ENCODE measurements at places on chromosomes 3 and 15.

DNA sequence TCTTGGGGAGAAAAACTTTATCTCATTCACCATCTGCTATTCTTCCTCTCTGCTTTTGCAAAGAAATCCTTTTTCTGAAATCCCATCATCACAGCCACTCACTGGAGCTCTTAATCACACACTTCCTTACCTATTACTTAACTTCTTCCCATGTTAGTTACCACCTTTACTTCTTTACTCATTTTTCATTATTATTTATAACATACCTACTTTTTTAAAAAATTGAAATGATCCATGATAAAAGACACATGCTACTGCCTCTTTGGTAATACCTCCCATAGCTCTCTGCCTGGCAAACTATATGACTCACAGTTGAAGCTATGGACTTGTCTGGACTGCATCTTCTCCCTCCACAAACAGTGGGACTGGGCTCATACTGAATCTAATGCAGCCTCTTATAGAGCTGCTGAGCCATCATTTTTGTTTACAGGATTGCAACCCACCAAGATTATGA, 150.3 kb downstream of the TNIK start:
- no peak for DNase-seq

DNA sequence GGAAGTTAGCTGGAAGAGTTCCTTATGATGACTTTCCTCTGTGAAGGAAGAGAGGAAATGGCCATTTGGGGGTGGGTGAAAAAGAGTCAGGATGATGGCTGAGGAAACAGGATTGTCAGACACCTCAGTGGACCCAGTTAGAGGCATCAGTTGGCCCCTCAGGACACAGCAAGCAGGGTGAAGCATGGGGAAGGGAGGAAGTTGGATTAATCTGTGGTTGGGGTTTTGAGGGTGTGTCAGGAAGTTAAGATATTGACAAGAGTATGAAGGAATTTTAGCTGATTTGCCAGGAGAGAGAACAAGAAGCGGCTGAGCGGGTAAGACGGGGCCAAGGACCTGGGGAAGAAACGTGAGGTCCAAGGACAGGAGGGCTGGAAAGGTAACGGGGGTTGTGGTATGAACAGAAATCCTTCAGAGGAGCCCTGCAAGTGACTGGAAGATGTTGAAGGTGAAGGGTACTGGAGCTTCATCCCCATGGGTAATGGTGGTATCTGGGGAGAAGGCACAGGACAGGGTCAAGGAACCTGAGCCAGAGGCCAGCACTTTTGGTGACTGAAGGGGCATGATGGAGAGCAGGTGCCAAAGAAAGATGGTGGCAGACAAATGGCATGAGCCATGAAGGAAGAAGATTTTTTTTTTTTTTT, 2.7 kb downstream of the UQCC5 start:
- DNase-seq = no peak

DNA sequence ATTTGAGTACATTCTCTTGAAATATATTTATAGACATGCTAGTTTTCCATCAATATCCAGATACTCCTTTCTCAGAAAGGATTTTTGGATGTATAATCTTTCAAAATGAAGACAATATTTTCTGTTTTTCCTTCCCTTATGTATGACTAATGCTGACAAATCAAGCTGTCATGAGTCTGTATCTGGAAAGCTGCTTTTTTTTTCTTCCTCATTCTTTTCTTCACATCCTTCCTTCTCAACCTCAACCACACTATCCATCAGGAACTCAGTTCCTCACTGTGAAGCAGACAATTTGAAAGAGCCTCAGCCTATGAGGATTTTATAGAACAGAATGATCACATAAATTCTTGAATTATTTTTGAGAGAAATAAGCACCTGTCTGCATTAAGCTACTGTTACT, 335.9 kb upstream of the EPHA6 start:
- no peak for DNase-seq

DNA sequence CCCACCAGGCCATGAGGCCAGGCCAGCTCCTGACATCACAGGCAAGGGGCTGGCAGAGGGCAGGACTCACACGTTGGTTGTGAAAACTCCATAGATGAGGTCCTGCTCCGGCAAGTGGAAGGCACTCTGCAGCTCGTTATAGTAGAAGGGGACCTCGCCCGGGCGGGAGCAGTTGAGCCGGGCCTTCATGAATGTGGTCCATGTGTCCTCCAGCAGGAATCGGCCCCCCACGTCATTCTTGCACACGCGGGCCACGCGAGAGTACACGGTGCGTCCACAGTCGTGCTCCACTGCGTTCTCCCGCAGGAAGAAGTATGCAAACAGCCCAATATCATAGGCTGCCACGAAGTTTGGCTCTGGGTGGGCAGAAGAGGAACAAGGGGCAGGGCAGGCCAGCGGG, 101.2 kb downstream of the SEMA5B start:
- no peak for DNase-seq

DNA sequence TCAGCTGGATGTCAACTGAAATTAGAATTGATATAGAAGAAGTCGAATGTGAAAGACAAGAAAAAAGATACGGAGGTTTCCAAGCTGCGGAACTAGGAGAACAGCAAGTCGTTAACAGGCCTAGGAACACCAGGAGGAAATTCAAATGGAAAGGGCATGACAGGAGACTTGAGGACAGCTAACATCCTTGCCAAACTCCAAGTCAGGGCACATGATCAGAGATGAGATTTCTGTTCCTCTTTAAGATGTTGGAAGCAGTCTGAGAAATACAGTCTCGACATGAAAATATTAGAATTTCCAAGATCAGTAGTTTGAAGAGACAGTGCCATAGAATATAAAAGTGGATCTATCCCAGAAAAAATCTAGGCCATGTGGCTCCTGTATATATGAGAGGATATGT, 5.0 kb downstream of the MYO5A start:
- no peak for DNase-seq

- no peak for DNase-seq
These were observed 548.7 kb downstream of the NSUN3 start for GRCh38 chr3:94611596-94611995.

GRCh38 chr3:63870615-63871005, 6.9 kb downstream of the ATXN7 start:
- DNase-seq = no peak

GRCh38 chr3:70231266-70231701, 81.2 kb downstream of the MDFIC2 start:
- DNase-seq = no peak

- no peak for DNase-seq
These were observed 52.2 kb upstream of the TBC1D21 start for GRCh38 chr15:73821181-73821580.

GRCh38 chr3:163916596-163917560, 1161.4 kb downstream of the SI start:
- DNase-seq = no peak

DNA sequence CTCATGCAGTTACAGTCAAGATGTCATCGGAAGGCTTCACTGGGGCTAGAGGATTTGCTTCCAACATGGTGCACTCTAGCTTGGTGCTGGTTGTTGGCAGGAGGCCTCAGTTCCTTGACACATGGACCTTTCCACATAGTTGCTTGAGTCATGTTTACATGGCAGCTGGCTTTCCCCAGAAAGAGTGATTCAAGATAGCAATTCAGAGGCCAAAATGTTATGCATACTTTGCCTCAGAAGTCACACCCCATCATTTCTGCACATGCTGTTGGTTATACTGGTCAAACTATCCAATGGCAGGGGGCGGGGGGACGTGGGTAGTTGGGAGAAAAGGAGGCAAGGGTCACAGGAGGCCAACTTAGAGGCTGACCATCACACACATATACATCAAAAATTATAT, 58.7 kb downstream of the FOXB1 start:
- DNase-seq = no peak

- no peak for DNase-seq
These were observed 79.7 kb upstream of the GOLGA8B start for GRCh38 chr15:34663101-34663500.

- no peak for DNase-seq
These were observed 10.2 kb upstream of the SKOR1 start for GRCh38 chr15:67815036-67815592.

DNA sequence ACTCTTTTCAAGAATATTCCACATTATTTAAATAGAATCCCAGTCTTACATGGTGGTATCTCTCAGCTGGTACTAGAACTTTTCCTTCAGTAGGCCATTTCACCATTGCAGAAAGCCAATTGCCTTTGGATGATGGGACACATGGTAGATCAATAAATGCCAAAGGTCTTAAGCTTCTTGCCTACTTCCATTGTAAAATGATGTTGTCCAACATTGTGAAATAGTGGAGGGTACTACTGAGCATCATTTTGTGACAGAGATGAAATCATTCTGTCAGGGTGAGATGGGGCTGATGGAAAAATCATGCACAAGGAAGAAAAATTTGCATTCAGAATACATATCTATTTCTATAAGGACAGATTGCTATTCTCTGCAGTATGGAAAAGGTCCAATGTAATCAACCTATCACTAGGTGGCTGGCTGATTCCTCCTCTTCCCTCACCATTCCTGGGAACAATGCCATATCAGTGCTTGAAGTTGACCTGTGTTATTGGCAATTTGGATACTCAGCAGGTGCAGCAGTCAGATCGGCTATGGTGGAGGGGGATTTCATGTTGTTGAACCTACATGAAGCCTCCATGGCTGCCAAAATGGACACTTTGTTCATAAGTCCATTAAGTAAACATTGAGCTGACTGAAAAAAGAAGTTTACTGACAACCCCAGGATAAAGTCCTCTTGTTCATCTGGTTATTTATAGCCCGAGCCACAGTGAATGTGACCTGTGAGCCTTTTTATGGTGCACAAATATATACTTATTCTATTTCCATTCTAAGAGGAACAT, 596.9 kb upstream of the ARPP21 start:
- no peak for DNase-seq

DNA sequence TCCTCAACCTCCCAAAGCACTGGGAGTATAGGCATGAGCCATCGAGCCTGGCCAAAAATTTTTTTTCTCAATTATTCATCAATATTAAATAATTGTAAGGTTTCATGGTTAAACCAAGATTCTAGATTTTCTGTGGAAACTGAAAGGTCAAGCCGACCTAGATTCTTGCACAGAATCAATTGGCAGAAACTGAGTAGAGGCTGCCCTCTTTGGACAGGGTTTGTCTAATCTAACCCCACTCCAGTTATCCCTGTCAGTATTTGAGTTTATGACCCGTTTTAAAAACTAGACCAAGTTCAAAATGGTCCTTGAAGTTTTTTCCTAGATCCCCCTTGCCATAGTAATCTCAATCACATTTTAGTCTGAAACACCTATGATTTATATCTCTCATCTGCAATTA, 8.6 kb upstream of the ADAM10 start:
- DNase-seq = no peak

DNA sequence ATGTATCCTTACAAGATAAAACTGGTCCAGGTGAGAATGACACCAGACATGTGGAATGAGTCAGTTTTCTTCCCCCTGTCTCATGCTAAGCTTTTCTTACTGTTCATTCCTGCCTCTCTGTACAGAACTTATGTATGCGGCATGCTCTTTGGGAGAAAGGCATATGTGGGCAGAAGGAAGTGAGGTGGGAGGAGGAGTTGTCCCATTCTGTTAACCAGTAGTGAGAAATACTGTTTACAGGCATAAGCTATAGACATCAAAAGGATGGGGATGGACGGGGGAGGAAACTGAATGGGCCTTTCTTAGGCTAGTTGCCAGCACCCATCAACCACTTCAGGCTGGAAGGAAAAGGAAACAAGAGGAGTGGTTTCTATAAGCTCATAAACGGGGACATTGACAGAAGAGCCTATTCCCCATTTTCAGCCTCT, 143.6 kb upstream of the BHLHE40 start:
- no peak for DNase-seq

DNA sequence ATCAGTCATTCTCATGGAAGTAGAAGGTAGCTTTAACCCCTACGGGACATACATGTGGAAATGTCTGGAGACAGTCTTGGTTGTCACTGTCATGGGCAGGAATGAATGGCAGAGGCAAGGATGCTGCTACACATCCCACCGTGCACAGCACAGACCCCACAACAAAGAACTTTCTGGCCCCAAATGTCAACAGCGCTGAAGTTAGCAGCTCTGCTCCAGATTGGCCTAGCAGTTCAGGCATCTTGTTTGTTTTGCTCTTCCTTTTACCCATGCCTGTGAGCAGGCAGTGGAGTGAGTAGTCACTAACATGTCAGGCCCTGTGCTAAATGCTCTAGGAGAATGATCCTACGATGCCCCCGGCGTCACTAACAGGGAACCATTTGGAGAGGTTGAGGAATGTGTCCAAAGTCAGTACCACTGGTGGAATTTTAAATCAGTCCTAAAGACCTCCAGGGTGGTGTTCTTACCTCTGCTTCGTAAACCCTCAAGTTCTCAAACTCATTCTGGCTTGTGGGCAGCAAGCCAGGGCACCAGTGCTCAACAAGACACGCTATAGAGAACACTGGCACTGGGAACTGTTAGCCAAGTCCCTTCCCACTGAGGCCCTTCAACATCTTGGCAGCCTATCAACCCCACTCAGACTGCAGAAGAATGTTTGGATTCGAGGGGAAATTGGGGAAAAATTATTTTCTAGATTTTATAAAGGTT, 142.2 kb downstream of the FOXP1 start:
- no peak for DNase-seq

DNA sequence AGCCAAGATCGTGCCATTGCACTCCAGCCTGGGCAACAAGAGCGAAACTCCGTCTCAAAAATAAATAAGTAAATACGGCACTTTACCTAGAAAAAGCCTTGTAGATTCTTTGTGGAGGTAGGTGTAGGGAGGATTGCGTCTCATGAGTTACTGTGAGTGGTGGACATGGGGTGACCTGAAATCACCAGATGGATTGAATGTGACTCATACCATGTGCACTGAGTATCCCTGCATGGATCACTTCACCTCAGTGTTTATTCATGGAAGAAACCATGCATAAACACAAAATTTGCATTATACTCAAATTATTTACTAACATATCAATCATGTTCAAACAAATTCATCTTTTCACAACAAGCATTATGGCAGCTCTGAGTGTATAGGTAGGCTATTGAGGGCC, 55.9 kb downstream of the MRPS25 start:
- DNase-seq = no peak

DNA sequence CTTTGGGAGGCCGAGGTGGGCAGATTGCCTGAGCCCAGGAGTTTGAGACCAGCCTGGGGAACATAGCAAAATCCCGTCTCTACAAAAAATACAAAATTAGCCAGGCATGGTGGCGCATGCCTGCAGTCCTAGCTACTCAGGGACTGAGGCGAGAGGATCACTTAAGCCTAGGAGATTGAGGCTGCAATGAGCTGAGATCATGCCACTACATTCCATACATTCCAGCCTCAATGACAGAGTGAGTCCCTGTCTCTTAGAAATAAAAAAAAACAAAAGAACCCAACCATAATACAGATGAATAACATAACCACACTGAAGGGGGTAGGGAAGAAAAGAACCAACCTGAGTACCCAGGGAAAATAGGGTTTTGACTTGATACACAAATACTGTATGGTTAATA, 19.7 kb upstream of the CGNL1 start:
- DNase-seq = peak; percentile 62

GRCh38 chr3:26807272-26807671, 184.7 kb downstream of the LRRC3B start:
- DNase-seq = no peak
